ENCODE measurements at places on chromosomes 4 and X.

DNA sequence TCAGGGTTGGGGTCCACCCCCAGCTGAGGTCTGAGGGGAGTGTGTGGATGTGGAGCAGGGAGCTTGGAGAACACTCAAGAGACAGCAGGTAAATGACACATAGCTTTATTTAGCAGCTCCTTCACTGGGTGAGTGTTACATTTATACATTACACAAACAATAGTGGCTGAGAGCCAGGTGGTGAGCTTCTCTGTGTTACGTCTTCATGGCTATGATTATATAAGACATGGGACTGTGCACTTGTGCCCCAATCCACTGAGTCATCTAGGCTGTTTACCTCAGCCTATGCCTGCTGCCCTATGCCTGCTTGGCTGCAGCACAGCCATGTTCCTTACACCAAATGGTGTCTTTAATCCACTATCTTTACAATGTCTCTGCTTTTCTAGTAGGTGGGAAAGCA lies 459.6 kb downstream of the AFF2 start:
- no peak for DNase-seq

GRCh38 chr4:124958847-124959246 lies 246.3 kb upstream of the ANKRD50 start:
- no peak for DNase-seq

DNA sequence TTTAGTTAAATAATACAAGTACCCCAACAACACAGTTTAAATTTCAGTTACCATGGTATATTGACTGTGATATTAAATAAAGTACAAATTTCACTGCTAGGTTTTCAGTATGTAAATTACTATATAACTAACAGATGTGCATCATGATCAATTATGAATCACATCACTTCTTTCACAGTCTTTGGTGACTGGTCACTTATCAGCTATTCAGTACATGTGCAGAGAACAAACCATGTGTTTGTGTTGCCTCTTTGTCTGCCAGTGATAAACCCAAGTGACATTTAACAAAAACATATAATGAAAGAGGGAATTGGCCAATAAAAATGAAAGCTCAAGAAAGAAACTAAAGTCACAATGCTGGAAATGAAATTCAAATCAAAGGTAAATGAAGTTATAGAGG lies 249.3 kb downstream of the CHIC1 start:
- peak; percentile 4 for DNase-seq

DNA sequence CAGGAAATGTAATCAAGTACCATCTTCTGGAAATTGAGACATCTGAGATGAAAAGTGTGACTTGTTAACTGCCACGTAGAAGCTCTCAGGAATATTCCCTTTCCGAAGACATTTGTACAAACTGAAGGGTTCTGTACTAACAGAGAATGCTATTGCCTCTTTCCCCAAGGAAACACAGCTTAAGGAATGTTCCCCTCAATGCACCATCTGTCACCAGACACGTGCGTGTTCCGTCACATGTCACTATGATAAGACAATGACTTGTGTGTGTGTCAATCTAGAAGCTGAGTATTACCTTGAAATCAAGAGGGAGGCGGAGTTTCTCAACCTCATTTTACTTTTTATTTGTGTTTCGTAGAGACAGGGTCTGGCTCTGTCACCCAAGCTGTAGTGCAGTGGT lies 58.1 kb downstream of the DHRSX start:
- no peak for DNase-seq

- DNase-seq: no peak
Measured at GRCh38 chrX:152663086-152663485, 25.4 kb downstream of the GABRQ start.

GRCh38 chr4:169309326-169309967 lies 38.7 kb upstream of the SH3RF1 start:
- DNase-seq: no peak

DNA sequence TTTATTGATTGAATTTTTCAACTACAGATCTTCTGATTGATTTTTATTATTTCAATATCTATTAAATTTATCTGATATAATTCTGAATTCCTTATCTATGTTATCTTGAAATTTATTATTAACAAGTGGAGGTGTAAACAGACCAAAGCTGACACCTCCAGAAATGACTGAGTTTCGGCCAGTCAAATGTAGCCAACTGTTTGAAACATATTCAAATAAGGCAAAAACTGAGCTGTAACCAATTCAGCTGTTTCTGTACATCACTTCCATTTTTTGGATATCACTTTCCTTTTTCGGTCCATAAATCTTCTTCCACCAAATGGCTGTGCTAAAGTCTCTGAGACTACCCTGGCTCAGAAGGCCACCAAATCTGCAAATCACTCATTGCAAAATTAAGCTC lies 2127.3 kb upstream of the AGA start:
- DNase-seq: no peak

- no peak for DNase-seq
Measured at GRCh38 chr4:7966281-7967062, 26.8 kb upstream of the AFAP1 start.

- DNase-seq: no peak
Measured at GRCh38 chr4:6956087-6956433, 46.4 kb downstream of the TBC1D14 start.

DNA sequence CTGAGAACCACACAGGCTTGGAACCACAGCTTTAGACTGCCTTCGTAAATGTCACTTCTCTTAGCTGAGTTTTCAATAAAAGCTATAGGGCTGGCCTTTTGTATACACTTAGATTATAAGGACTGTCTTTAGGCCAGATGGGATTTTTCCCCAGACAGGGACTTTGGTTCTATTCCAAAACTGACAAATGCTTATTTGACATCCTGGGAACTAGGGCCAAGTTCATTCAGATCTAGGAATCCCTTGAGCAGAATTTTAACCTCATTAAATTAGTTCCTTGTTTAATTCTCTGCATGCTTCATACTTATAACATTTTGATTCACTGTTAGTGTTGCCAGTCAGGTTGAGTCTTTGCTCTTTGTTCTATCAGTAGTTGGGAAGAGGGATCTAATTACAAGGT lies 23.1 kb downstream of the ZRSR2 start:
- no peak for DNase-seq

DNA sequence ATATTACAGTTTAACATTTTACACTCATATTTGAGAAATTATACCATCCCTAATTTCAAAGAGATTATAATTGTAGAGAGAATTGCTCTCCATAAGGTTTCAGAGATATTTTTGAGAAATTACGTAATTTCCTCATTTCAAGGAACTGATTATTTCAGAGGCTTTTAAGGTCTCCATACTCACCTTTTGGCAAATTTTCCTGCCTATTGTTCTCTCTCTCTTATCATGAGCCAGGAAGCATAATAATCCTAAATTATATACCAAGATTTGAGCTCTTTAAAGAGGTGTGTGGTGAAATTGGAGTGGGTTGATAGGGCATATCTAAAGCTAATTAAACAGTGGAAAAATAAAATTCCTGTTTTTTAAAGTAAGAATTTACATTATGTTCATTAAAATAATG lies 248.9 kb upstream of the FTHL17 start:
- no peak for DNase-seq

DNA sequence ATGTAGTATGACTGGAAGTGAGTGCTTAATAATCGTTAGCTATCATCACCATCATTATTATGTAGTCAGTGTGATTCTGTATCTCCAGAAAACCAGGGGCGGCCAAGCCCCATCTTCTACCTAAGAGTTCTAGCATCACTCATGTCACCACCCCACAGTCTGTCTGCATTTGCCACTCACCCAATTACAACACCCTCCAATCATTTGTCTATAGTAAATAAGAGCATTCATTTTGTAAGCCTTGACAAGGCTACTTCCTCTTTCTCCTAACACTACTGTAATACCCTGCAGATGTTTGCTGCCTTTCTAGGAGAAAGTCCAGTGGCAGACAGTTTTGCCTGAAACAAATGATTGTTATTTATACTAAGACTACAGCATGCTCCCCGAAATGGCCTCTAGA lies 15.8 kb upstream of the IL21 start:
- DNase-seq: no peak

DNA sequence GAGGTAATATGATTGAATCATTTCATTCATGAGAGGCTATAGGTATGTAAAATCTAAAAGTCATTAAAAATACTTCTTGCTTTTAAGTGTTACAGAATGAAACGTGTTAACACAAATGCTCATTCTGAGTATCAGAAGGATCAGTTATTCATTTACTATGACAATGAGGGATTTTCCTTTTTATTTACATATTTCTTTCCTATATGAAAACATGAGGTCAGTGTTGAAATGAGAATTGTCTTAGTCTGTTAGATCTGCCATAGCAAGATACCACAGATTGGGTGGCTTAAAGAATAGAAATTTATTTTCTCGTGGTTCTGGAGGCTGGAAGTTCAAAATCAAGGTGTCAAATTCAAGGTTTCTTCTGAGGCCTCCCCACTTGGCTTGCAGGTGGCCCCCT lies 181.2 kb downstream of the ARHGAP10 start:
- no peak for DNase-seq

GRCh38 chr4:80259012-80259411 lies 7.5 kb upstream of the FGF5 start:
- DNase-seq: no peak

DNA sequence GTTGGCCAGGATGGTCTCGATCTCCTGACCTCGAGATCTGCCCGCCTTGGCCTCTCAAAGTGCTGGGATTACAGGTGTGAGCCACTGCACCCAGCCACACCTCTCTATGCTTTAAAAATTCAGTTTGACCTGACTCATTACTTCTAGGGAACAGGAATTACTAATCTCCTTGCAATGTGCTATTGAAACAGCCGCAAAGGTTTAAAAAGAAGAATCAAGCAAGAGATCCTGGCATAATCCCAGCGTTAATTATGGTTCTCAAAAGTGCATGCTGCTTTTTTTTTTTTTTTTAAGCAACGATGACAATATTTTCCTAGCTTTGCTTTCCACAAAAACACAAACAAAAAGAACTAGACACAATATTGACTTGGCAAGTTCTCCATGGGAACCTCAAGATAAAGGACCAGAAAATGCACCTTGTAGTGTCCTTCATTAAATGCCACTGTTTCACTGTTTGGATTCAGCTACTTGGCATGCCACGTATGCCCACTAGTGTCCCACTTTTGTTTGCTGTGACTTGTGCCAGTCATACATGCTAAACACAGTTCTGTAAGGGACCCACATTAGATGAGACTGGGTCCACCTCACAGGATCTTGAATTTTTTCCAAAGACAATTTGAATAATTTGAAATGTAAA lies 112.6 kb upstream of the PPARGC1A start:
- peak; percentile 14 for DNase-seq

- DNase-seq: no peak
Measured at GRCh38 chr4:93960916-93961315, 132.4 kb downstream of the ATOH1 start.

- DNase-seq: no peak
Measured at GRCh38 chr4:134636338-134637051, 434.9 kb upstream of the PABPC4L start.

GRCh38 chr4:72405417-72405816 lies 163.6 kb downstream of the ADAMTS3 start:
- no peak for DNase-seq

GRCh38 chrX:10769195-10769594 lies 148.8 kb upstream of the MID1 start:
- DNase-seq: peak; percentile 51

DNA sequence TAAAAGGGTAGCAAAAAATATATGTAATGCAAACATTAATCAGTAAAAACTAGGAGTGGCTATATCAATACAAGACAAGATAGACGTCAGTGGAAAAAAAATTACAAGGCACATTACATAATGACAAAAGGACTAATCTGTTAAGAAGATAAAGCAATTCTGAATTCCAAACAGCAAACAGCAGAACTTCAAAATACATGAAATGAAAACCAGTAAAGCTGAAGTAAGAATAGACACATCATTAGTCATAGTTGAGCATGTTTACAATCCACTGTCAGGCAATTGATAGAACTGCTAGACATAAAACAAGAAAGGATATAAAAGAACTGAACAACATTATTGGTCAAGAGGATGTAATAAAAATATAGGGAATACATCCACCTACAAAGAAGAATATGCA lies 12.2 kb downstream of the SULT1B1 start:
- peak; percentile 17 for DNase-seq

DNA sequence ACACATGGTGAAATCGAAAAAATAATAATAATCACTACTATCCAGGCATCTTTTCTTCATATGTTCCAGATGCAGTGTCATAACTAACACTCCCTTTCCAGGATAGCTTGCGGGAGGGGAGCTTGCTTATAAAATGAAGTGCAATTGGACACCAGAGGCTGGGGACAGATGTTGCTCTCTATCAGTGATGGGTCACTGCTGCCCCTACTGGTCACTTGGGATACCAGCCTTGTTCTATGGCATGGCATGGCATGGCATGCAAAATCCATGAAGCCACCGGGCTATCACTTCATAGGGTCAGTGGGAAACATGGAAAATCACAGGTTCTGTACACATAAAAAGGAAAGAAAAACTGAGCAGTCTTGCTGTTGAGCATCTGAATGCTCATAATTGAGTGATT lies 168.1 kb downstream of the GLRA2 start:
- peak; percentile 9 for DNase-seq

GRCh38 chr4:68490826-68491457 lies 43.7 kb downstream of the TMPRSS11E start:
- DNase-seq: no peak

DNA sequence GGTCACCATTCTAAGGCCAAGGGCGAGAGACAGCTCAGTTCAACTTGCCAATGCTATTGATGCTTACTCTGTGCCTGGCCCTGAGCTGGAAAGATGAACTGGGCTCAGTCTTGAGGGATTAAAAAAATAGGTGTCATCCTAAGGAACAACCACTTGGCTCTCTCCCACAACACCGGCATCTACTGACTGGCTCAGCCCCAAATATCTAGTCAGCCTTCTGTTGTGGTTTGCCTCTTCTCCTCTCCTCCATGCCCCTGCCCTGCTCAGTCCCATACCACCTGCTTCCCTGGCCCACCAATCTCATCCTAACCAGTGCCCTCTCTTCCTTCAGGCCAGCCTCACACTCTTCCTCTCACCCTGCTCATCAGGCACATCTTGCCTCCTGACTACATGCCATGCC lies 29.6 kb downstream of the KDM5C start:
- no peak for DNase-seq

GRCh38 chr4:131348263-131348662 lies 1800.8 kb upstream of the PCDH10 start:
- no peak for DNase-seq

DNA sequence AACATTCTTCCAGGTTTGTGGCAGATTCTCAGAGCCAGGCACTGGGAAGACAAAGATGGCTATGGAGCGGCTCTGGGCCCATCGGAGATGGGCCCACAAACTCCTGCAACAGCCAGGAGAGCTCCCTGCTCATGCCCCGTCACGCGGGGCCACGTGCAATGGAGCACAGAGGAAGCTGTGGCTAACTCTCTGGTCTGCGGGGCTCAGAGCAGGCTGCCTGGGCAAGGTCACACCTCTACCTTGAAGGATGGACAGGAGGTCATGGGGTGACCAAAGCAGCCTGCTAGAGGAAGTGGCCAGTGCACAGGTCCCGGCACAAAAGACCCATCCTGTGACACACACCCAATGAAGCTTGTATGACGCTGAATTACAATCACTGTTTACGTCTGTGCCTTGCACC lies 45.2 kb downstream of the C4orf50 start:
- no peak for DNase-seq

- DNase-seq: no peak
Measured at GRCh38 chrX:37809970-37810369, 30.1 kb downstream of the CYBB start.

- no peak for DNase-seq
Measured at GRCh38 chr4:22596409-22596808, 80.5 kb upstream of the ADGRA3 start.

- no peak for DNase-seq
Measured at GRCh38 chr4:89230271-89230670, 77.3 kb downstream of the GPRIN3 start.

GRCh38 chr4:109243871-109244270 lies 58.6 kb downstream of the COL25A1 start:
- no peak for DNase-seq

GRCh38 chr4:80613470-80613869 lies 277.9 kb downstream of the CFAP299 start:
- no peak for DNase-seq
